ENCODE measurements at places on chromosomes 1 and 21. TPM values are rescaled to one million over a fixed set of nuclear protein-coding genes. Genes with fewer than 3 reads are reported as not detected.

GRCh38 chr1:38217316-38217715, 170.7 kb upstream of the POU3F1 start:
- DNase-seq = no peak

DNA sequence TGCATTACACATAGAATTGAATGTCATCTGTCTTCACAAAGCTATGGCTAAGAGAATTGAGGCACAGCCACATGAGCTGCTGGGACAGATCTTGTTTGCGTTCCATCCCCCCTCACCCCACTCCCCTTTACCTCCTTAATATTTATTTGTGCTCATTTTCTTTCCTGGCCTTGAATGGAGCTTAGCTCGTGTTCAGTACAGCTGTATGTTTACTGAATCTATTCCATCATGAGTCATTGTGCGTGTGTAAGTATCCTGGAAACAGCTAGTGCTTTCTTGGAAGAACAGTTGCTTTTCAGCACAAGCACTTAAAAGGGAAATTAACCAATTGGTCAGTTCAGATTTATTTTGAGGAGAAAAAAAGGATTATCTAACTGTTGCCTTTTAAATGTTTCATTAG, 14.7 kb downstream of the PROX1 start:
- no peak for DNase-seq

DNA sequence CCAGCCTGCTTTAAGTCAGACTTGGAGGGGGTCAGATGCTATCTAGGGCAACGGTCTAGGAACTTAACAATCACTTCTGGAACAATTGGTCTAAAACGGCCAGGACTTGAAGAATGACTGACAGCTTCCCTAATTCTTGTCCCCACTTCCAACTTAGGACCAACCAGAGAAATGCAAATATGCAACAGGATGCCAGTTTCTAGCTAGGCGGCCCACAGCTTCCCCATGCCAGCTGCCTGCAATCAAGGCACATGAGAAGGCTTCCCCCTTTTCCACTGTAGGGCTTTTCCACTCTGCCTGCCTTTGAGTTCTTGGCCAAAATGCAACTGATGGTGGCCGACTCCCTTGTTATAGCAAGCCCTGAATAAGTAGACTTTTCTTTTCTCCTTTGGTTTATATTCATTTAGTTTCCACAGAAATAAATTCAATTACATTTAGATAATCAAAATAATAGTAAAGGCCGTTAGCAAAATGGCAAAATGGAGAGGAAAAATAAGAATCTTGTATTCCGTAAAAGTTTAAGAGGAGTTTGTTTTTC, 80.9 kb downstream of the BACH1 start:
- no peak for DNase-seq

DNA sequence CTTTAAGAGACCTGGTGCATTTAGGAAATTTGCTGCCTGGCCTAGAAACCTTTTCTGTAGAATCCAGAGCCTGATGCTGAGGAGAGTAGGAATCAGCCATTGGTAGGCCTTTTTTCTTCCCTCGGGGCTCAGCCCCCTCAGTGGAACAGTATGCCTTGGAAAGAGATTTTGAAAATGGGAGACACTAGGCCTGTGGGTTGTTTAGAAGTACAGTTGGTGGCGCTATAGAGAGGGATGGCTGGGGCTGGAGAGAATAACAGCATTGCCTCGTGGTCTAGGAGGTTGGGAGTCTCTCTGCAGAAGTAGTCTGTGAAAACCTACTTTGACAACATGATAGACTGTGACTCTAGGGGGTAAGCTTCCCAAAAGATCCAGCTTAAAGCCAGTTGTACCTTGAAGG, 8.2 kb downstream of the KIF2C start:
- DNase-seq = no peak

GRCh38 chr1:23718482-23718881, 24.8 kb upstream of the ELOA start:
- DNase-seq = peak; percentile 14

GRCh38 chr1:88744142-88744541, 60.1 kb downstream of the PKN2 start:
- DNase-seq = no peak

DNA sequence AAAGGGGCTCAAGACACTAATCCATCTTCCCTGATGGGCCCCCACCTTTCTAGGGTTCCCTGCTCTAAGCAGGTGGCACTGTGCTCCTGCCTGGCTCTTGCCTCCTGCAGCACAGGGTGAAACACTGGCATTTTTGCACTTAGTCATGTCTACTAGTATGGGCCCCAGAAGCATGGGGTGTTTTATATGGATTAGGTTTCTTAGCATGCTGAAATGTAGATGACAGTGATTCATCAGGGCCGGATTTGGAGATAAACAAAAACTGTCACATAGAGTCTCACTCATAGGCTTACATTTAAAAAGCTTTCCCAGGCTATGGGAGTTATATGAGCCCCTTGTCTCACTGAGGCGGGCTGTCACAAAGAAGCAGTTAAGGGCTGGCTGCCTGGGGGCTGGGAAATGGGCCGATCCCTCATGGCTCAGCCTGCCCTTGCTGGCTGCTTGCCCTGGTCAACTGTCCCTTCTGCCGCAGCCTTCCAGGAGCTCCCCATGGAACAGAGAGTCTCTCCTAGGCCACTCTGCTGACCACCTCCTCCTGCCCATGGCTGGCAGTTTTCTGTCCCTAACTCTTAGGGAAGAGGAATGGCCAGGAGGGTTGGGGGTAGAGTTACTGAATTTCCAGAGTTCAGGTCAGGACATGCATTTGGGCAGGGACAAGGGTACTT, 6.5 kb downstream of the GALNT2 start:
- DNase-seq = no peak

DNA sequence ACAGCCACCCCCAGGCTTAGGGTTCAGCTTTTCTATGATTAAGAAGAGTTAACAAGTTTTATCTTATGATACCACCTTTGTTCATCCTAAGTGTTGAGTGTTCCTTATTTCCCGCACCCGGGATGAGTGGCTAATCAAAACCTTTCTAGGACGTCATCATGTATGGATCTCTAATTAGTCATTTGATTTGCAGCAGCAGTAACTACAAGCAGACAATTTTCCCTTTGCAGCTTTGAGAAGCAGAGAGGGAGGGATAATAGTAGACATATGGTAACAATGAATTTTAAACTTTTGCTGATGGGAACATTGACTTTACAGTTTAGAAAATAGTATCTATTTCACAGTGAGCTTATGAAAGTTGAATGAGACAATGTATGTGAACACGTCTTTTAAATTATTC, 30.8 kb upstream of the SLC35F3 start:
- DNase-seq = no peak

DNA sequence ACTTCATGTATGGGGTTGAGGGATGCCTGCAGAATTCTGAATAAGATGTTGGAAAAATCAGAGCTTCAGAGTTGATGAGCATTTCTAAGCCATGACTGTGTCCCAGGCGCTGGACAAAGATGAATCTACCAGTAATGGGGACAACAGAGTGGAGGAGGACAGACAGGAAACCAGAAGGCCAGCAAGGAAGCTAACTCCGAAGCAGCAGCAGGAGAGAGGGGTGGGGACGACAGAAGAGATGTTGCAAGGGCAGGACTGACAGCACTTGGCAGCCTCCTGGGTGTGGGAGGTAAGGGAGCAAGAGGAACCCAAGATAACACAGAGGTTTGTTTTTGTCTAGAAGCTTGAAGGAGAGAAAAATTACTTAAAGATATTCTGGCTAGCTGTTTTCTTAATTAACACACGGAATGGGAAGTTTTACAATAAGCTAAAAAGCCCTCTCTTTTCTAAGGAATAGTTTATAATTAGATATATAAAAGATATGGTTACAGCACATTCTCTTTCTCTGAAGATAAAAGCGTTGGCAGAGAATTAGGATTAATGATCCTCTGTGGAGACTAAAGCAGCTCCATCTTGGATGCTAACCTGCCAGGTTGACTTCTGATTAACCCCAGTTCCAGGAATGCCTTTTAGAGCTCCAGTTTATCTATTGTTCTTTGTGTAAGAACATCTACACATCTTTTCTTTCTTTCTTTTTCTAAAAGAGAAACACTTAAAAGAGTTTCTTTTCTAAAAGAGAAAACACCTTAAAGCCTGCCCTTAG, 92.7 kb downstream of the TENT5C start:
- no peak for DNase-seq

GRCh38 chr1:221419513-221420095, 322.3 kb downstream of the DUSP10 start:
- DNase-seq = no peak

GRCh38 chr1:91548376-91549040, 47.9 kb downstream of the CDC7 start:
- no peak for DNase-seq

GRCh38 chr1:219587801-219588561, 24.9 kb downstream of the ZC3H11B start:
- DNase-seq = no peak

DNA sequence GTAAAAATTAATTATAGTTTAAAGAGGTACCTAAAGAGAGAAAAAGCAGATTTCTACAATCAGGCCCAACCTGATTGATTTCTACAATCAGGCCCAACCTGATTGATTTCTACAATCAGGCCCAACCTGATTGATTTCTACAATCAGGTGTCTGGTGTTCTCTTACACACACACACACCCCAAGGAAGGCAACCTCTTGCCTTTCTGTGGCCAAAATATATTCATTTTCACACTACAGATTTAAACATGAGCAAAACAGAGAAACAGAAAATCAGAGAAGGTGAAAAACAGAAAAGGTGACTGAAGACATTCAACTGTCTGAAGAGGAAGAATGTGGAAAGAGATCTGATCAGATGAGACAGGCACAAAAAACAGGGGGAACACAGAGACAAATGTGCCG, 104.5 kb downstream of the SMYD2 start:
- no peak for DNase-seq

GRCh38 chr1:167276969-167277368, 56.3 kb downstream of the POU2F1 start:
- DNase-seq = no peak

DNA sequence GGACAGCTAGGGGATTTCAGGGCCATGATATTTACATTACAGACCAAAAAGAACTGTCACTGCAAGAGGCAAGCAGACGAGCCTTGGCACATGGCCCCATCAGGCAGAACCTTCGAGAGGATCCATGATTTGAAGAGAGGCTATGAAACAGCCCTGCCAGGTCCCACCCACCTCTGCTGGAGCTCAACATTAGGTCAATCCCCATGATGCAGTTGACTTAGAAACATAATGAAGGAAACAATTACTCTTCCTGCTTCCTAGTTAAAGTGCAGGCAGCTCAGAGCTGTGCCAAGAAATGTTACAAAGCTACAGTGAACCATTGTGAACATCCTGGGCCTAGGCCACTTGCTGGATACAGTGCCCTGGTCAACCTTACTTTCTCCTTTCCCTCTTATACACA, 41.7 kb upstream of the PTCH2 start:
- DNase-seq = no peak

- DNase-seq = no peak
Observed at GRCh38 chr1:66628926-66629325, 95.0 kb downstream of the SGIP1 start.

GRCh38 chr1:181190364-181191035, 102.0 kb downstream of the IER5 start:
- no peak for DNase-seq

- DNase-seq = no peak
Observed at GRCh38 chr1:208731981-208732821, 488.0 kb upstream of the PLXNA2 start.

- DNase-seq = peak; percentile 25
Observed at GRCh38 chr1:110035236-110035752, 870 bp downstream of the STRIP1 start.

- DNase-seq = no peak
Observed at GRCh38 chr1:94697839-94698238, 122.3 kb upstream of the SLC44A3 start.

GRCh38 chr1:235984041-235984825, 80.7 kb downstream of the NID1 start:
- peak; percentile 46 for DNase-seq

DNA sequence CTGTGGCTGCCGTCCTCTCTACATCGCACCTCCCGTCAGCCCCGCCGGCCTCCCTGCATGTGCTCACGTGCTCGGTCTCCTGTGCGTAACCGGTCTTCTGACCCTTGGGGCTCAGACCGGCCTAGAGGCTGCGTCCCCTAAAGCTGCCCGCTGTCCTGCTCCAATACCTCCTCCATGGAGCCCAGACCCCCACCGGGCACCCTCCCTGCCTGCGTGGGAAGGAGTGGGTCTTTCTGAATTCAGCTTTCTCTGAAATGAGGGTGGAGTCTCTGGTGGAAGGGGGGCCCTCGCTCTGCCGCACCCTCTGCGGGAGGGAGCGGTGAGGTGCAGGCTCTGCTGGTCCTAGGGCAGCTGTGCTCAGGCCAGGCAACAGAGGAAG, 18.7 kb upstream of the POFUT2 start:
- no peak for DNase-seq

- DNase-seq = no peak
Observed at GRCh38 chr1:24966121-24966723, 36.1 kb upstream of the RUNX3 start.

- DNase-seq = no peak
Observed at GRCh38 chr21:34807881-34808568, 139.2 kb downstream of the CLIC6 start.

DNA sequence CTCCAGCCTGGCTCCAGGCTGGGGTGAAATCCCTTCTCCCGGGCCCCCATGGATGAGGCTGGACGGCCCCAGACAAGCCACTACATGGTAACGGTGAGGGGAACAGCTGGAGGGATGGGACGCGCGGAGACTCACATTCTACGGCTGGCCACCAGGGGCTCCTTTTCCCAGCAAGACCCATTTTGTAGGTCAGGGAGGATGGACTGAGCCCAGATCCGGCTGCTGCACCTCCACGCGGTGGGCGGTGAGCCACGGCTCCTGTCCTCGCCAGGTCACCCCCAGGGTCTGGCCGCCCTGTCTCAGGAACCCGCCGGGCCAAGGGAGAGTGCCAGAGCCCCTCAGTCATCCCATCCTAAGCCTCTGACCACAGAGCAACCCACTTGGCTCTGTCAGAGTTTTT, 75.0 kb upstream of the ACTRT2 start:
- DNase-seq = no peak

DNA sequence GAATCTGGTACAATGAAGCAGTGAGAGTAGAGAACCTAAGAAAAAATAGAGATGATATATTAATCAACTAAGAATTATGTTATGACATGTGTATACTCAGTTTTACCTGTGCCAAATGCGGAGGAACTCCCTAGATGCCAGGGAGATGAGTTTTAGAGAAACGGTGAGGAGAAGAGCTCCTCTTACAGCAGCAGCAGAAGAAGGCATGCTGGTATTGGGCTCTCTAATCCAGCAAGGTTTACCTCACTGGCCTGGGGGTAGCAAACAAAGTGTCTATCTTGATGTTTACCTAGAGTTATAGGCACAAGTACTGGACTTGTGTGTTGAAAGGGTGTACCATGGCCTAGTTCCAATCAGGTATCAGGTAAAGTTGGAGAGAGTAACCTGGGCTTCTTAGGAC, 28.9 kb upstream of the DEPDC1 start:
- no peak for DNase-seq

- DNase-seq = no peak
Observed at GRCh38 chr1:83024251-83024767, 974.6 kb downstream of the TTLL7 start.

SMIM1 gene
- 24.0 TPM for polyA plus RNA-seq

ACTN2 gene
- 0.92 TPM for polyA plus RNA-seq

UBXN10 gene
- polyA plus RNA-seq = 5.9 TPM

RHCE gene
- 1.2 TPM for polyA plus RNA-seq

OR2G6 gene
- polyA plus RNA-seq = not detected

DNASE2B gene
- polyA plus RNA-seq = not detected

DIO1 gene
- polyA plus RNA-seq = 6.4 TPM

OR2L3 gene
- not detected for polyA plus RNA-seq

TNNT2 gene
- polyA plus RNA-seq = 62.7 TPM

FALEC gene
- polyA plus RNA-seq = 0.81 TPM

MYBPH gene
- polyA plus RNA-seq = 0.30 TPM

TMPRSS3 gene
- 1.6 TPM for polyA plus RNA-seq

Measured in renal cortex interstitium (tissue), 15 donors.